ENCODE measurements at places on chromosomes 5 and 9.

DNA sequence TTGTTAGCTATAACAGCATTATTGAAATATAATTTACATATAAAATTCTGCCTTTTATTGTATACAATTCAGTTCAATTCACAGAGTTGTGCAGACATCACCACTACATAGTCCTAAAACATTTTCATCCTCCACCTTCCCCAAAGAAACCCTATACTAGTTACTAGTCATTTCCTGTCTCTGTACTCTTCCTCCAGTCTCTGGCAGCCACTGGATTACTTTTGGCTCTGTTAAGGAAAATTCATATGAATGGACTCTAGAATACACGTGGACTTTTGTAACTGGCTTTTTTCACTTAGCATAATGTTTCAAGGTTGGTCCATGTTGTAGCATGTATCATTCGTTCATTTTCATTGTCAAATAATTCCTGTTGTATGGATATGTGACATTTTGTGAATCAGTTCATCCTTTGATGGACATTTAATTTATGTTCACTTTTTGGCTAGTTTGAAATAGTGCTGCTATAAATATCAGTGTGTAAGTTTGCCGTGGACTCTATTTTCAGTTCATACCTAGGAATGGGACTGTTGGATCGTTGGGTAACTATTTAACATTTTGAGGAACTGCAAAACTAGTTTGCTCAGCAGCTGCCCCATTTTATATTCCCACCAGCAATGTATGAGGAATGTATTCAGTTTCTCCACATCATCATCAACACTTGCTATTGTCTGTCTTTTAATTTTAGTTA lies 9.7 kb downstream of the ICE1 start:
- DNase-seq: no peak

DNA sequence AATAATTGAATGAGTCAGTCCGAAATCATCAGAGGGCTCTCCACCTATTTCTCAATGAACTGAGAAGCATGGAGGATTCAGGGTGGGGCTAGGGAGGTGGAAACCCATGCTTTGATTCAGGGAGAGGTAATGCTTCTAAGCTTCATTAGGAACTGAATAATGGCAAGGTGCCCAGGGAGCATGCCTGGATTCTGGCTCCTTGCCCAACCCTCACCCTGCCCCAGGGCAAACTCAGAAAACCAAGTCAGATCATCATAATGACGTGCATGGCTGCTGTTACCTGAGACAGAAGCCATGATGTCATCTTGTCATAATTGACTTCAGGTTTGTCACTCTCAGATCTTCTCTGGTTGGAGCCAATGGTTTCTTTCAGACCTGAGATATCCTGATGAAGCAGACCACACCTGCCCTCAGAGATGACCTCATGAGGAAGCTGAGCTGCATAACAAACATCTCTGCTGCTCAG lies 199.6 kb downstream of the SYK start:
- no peak for DNase-seq

DNA sequence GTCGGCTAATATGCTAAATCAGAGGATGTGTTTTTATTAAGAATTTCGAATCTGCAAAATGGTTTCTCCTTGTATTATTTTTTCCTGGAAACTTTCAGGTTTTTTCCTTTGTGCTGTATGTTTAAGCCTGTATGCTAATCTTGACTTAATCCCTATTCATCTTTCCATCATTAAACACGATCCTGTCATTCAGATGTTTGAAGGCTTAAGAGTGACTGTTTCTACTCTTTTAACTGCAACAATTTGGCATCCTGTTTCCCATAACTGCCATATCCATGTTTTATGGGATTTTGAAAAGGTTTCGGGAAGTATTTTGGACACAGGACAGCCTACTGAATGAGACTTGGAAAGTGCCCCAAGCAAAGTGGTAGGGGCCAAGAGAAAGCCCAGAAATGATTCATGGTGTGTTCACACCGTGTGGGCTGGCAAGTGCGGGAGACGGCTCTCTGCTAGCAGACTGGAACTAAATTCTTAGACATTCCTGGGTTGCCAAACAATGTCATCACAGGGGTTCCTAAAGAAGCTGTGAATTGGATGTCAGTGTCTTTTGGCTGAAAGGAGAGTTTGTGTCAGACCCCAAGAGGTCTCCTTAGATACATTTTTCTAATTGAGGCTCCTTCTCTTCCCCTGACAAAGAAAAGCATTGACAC lies 125.4 kb upstream of the ADAMTS16 start:
- DNase-seq: no peak

- no peak for DNase-seq
Observed at GRCh38 chr9:14205463-14205862, 108.5 kb downstream of the NFIB start.

DNA sequence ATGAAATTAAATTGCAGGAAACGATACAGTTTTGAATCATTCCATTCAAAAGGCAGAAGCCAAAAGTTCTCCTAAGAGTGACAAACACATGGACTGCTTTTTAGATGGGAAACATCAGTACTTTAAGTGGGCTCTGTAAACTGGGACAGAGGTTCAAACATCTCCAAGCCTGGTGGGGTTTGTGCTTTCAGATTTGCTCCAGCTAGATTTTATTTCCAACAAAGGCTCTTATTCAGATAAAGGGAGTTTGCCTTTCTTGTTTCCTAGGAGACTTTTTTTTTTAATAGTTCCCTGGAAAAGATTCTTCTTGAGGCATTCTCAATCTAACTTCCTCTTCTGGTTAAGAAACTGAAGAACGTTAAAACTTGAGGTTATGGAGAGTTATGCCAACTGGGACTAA lies 277.6 kb downstream of the TMEM38B start:
- DNase-seq: no peak

DNA sequence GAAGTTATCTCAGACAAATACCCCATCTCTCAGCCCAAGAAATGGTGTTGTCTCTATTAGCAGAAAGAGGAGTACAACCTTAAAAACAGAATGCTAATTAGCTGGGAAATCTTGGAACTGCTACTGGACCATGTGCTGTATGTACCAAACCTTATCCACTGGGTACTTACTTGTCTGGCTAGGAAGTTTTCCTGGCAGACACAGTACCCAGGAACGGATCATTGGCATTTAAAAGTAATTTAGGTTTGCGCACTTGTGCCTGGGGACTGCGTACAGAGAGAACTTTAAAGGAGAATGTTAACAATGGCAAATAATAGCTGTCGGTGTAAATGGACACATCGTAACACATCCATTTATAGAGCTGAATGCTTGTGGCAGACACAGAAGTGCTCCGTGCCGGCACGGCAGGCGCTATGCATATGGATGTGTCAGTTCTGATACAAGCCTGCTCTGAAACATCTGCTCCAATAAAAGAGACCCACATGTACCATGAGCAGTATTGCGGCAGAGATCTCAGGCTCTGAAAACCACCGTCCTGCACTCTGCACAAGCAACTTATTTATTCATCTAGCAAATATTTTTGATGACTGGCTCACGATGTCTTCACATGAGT lies 290.6 kb upstream of the PANK3 start:
- DNase-seq: no peak

- no peak for DNase-seq
Observed at GRCh38 chr5:166860426-166860825, 1431.0 kb upstream of the WWC1 start.

- no peak for DNase-seq
Observed at GRCh38 chr9:96080364-96080763, 204.9 kb downstream of the ERCC6L2 start.

GRCh38 chr5:164747371-164747770 lies 1242.0 kb downstream of the MAT2B start:
- DNase-seq: no peak

DNA sequence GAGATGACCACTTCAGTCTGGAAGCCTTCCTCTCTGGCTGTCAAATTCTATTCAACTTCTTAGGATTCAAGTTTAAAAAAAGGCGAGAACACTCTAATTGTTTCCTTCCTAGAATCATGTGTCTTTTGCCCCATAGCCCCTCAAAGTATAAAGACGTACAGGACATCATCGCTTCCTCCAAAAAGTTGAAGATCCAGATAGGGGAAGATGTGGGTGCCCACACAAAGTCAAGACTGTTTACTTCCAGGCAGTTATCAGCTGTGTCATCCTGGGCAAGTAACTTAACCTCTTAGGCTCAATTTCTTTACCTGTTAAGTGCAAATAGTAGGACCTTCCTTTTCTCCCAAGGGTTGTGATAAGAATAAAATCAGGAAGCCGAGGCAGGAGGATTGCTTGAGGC lies 40.1 kb downstream of the PPARGC1B start:
- DNase-seq: no peak

DNA sequence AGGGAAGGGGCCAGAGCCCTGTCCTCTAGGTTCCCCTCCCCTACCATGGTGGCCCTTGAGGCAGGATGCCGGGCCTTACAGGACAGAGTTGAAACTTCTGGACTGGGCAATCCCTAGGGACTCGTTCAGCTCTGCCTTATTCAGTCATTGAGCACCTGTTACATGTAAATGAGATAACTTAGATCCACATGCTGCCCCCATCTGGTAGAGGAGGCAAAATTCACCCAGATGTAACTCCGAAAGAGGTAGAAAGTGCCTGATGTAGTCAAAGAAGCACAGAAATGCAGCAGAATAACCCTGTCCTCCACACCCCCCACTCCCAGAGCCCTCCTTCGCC lies 1.5 kb downstream of the GGTA1 start:
- DNase-seq: no peak

DNA sequence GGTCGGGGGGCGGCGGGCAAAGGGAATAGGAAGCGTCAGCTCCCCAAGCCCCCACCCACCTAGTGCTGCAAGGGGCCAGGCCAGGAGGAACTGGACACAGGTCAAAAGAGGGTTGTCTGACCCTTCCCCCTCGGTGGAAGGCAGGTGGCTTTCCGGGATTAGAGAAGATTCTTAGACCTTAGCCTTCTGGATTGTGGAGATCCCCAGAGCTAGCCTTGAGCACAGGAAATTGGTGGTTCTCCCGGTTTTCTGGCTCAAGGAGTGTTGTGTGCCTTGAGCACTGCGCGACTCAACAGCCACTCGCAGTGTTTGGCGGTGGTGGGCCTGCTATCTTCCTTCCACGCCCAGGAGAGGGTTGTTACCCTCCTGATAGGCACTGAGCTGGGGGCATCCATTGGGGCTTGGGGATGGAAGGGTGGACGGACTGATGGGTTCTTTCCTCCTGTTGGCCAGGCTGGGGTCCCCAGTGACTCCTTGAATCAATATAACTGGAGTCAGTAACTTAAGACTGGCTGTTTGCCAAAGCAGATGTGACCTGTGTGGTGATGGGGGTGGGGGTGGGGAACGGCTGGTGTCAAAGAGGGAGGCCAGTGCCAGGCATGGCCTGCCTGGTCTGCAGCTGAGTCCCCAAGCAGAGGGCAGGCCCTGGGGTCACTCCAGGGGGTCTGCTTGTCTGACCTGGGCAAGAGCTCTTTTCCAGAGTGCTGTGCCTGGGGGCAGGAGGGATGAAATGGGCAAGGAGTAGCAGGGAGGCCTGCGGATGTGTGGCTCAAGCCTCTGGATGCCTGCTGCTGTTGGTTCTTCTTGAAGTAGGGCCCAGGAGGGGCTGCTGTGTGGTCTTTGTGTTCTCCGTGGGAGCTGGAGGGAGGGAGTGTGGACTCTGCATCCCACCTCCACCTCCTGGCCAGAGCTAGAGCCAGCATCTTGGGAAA lies 2.1 kb downstream of the FGF18 start:
- DNase-seq: no peak

DNA sequence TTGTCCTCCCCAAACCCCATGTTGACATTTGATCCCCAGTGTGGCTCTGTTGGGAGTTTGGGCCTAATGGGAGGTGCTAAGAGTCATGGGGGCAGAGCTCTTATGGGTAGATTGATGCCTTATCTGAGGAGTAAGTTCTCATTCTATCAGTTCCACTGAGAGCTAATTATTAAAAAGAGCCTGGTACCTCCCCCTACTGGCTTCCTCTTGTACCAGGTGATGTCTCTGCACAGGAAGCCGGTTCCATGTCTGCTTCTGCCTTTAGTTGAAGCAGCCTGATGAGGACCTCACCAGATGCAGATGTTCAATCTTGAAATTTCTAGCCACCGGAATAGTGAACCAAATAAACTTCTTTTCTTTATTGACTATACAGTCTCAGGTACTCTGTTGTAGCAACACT lies 10.8 kb downstream of the GABRB2 start:
- DNase-seq: no peak

- DNase-seq: no peak
Observed at GRCh38 chr5:128965011-128965637, at the start of gene SLC27A6. TSS of gene SLC27A6 (plus strand) at chr5:128965488. CDS start at chr5:128966138, 650 bp downstream.

DNA sequence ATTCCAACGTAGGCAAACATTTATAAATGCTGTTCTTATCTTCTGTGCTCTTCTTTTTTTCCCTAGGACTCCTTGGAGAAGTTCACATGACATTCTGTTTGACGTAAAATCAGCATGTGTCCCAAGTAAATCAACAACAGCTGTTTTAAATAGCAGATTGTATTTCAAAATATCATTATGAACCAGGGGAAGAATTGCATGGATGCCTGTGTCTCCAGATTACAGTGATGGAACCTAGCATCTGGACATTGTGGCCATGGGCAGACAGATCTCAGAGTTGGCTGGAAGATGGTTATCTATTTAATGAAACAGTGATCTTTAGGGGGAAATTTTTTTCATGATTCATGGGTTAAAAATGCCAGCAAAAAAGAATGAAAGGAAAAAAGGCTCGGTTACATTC lies 222.0 kb downstream of the MAN2A1 start:
- DNase-seq: peak; percentile 20

- DNase-seq: no peak
Observed at GRCh38 chr9:133785753-133786370, 47.7 kb upstream of the SARDH start.

DNA sequence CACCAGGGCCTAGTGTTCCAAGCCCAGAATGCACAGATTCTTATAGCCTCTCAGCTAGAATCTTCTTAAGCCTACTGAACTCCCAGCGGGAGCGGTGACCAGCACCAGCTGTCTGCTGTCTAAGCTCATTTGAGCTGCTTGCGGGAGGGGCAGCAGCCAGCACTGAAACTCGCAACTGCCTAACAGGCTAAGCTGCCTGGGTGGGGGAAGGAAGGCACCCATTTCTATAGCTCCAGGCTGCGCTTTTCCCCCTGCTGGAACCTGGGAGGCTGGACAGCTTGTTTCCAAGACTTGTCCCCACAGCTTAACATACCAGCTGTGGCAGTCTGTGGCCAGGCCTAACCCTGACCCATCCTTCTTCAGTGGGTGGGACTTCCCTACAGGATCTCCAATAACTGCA lies 512.9 kb downstream of the EFNA5 start:
- DNase-seq: no peak

GRCh38 chr5:59773294-59773693 lies 120.2 kb downstream of the PDE4D start:
- DNase-seq: no peak

DNA sequence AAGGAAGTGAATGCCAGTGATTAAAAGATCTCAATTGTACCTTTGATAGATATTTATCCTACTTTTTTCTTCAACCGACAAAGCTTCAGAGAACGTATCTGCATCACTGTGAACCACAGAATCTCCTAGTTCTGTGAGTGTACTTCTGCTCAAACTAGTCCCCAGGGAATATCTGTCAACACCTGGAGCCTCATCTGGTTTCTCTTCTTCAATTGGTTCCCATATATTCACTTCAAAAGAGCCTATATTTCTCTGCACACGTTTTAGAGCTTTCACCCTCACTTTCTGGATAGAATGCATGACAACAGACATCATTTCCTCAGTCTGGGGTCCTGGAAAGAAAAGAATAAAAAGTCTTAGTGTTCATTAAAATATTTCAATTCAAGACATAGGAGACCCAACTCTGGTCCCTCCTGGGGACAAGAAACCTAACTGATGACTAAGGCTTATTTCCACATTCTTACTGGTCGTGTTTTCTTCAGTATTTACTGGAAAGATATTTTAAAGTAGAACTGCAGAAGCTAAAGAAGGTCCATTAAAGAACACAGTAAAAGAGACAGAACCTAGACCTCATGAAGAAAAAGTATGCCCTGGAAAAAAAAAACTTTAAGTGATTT lies 64.3 kb downstream of the CPLANE1 start:
- no peak for DNase-seq

Data from forelimb muscle (tissue), 1 donor.